ENCODE measurements at places on chromosomes 11 and 22.

DNA sequence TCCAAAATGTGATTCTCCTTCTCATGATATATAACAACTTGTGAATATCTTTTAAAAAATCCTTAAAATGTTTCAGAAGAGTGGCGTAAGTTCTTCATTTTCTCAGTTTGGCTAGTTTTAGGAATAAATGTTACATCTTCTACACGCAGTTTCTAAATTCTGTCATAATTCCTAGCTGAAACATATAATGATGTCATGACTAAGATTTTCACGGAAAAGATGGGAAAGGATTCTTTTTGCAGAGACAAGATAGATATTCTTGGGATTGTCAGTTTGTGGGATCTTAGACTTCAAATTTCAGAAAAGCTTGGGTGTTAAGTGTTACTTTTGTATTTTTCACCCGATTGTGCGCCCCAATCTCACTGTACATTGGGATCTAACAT lies 1.7 kb downstream of the EED start:
- no peak for DNase-seq

DNA sequence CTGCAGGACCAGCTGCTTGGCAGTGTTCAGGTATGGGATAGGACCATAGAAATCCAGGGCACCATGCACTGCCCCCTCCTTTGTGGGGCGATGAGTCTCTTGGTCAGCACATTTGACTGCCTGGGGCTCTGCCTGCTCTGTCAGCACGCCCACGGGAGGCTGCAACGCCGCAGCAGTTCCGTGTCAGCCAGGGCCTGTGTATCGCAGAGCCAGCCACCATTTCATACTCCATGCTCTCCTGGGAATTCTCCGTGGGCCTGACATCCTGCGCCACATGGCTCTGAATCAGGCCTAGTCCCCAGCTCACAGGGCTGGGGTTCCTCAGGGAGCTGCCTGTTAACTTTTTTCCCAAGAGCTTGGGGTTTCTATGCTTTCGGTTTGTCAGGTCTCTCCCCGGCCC lies 16.9 kb upstream of the RELT start:
- no peak for DNase-seq

GRCh38 chr22:48760481-48761390 lies 1066.9 kb downstream of the BRD1 start:
- no peak for DNase-seq

DNA sequence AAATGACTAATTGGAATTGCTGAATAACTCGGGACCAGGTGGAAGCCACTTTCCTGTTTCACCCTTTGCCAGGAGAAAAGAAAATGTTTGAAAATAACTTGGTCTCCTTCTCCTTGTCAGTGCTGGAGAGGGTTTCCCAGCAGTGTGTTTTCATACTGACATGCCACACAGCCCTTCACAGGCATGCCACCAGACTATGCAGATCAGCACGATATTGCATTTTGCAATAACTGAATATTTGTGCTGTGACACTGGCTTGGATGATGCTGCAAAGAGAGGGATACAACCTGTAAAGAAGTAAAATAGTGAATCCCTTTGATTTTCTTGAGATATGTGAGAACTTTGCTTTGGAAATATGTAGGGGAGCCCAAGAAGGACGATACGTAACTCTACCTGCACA lies 200.0 kb upstream of the NAV2 start:
- DNase-seq: no peak

- DNase-seq: no peak
Measured at GRCh38 chr11:132139181-132139580, 768.8 kb downstream of the NTM start.

DNA sequence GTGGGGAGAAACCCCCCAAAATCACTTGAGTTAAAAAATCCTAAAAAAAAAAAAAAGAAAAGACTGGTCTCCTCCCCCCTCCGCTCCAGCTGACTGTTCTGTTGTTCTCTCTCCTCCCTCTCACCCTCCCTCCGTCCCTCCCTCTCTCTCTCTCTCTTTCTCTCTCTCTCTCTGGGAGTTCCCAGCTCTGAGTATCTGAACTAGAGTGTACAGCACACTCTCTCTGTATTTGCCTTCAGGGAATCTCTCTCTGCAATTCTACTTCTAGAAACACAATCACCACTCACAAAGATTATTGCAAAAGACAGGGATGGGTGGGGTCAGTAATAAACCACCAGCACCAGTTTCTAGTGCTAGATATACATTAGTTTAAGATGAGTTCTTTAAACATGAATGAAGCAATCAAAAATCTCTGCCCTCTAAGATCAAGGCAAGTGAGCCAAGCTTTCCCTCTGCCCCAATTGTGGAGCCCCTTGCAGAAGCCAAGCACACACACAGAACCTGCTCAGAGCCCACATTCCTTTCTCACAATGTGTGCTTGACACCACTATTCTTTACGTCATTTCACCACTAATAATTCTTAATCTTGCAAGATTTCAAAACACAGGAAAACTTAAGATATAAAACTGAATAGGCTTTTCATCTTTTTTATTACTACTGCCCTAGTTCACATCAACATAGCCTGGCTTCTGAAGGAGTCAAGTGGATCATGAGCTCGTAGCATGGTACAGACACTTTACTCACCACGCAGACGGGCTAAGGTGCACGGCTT lies 133.5 kb downstream of the RBFOX2 start:
- no peak for DNase-seq

DNA sequence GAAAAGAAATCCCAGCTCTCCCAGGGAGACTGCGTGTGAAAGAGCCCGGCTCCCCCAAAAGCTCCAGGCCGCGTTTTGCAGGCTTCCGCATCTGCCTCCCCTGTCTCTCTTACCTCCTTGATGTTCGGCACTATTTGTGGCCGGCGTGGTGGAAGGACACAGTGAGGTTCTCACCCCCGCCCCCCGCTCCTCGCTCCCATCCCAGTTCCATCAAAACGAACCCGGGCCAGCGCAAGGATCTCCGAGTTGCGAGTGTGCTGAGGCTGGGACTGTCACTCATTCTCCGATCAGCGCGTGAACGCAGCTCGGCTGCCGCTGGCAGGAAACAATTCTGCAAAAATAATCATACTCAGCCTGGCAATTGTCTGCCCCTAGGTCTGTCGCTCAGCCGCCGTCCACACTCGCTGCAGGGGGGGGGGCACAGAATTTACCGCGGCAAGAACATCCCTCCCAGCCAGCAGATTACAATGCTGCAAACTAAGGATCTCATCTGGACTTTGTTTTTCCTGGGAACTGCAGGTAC lies at the start of gene NCAM1:
TSS of gene NCAM1 (plus strand) at position 275 of the 523 bp plus-strand sequence.
- no peak for DNase-seq

- no peak for DNase-seq
Measured at GRCh38 chr11:31875866-31876560, 64.9 kb upstream of the PAX6 start.

- no peak for DNase-seq
Measured at GRCh38 chr11:101721270-101721669, 137.5 kb upstream of the TRPC6 start.

Data from CD4-positive, alpha-beta T cell treated with Interleukin-17A for 4 hours (primary cell).